Epithelial cell of prostate (primary cell): ENCODE measurements at places on chromosomes 2 and 18.

DNA sequence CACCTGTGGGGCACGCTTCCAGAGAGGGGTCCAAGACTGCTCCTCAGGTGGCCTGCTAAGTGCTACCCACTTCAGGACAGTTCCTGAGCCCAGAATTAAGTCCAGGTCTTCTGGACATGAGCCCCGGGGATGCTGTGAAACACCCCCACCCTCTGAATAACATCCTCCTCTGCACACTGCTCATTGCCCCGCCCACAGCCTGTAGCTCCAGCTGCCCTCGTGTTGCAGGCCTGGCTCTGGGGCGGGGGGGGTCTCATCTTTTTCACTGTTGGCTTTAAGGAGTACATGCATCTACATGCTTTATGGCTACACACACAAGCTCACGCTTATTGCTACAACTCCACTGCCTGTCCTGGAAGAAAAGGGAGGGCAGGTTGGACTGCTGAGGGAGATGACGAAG, 92.8 kb downstream of the PTGR3 start:
- DNase-seq: no peak

DNA sequence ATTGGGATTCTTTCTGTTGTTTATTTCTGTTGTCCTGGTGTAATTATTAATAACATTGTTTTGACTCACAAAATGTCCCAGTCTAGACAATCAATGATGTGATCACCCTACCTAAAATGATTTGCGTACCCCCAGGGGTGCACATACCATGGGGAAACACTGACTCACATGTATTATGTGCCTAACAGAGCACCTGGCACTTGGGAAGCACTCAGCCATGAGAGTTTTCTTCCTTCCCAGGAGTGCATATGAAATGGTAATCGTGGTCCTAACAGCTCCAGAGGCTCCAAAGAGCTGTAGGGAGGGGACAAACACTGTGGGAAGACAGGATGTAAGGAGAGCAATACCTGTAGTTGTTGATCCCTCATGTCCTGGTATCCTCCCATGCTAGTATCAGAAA, 187.8 kb upstream of the ERBB4 start:
- DNase-seq: no peak

- no peak for DNase-seq
Observed at GRCh38 chr2:156340804-156341451, 8.4 kb upstream of the NR4A2 start.

- DNase-seq: no peak
Observed at GRCh38 chr18:61545281-61546245, 212.3 kb downstream of the CDH20 start.
